ENCODE measurements at places on chromosomes 12 and 14.
A peak's percentile ranks its signal among the peaks of the same experiment; 100 is the strongest.

GRCh38 chr12:90090929-90091651, 382.5 kb upstream of the ATP2B1 start:
- no peak for ATAC-seq
- H3K36me3 ChIP-seq, result no peaks in the 10 kb centered on the region
- no peaks in the 10 kb centered on the region for H3K27me3 ChIP-seq
- H3K4me1 ChIP-seq, result no peaks in the 10 kb centered on the region
- H3K27ac ChIP-seq, result no peak overlapping the region
- H3K4me3 ChIP-seq, result no peak overlapping the region

GRCh38 chr12:67572492-67572891, 76.1 kb upstream of the DYRK2 start:
- no peaks in the 10 kb centered on the region for H3K4me1 ChIP-seq
- H3K27ac ChIP-seq, result no peak overlapping the region
- H3K27me3 ChIP-seq, result no peaks in the 10 kb centered on the region
- H3K36me3 ChIP-seq, result no peaks in the 10 kb centered on the region
- ATAC-seq, result no peak
- H3K4me3 ChIP-seq, result no peak overlapping the region

DNA sequence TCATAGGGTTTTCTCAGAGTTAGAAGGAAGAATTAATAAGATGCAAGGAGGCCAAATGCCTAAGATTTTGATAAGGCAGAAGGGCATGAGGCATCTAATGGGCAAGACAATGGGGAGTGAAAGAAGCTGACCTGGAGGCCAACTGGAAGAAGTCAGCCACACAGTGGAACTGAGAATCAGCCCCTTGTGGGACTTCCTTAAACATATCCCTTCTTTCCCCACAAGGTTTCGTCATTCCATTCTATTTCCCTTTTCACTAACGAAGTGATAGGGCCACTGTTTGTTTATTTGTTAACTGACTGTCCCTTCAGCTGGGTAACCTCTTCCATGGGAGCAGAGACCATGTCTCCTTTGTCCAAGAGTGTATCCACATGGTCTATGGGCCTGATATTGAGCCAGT, 86.2 kb downstream of the HELB start:
- peak; percentile 36 for ATAC-seq
- no peak overlapping the region for H3K27ac ChIP-seq
- H3K36me3 ChIP-seq, result peaks cover 20% of the 10 kb centered on the region
- H3K4me1 ChIP-seq, result no peaks in the 10 kb centered on the region
- no peak overlapping the region for H3K4me3 ChIP-seq

- peaks cover 38% of the 10 kb centered on the region for H3K27me3 ChIP-seq
- H3K27ac ChIP-seq, result no peak overlapping the region
- ATAC-seq, result peak; percentile 31
- H3K4me1 ChIP-seq, result no peaks in the 10 kb centered on the region
These were observed 45.7 kb upstream of the CLMN start for GRCh38 chr14:95365401-95365800.

DNA sequence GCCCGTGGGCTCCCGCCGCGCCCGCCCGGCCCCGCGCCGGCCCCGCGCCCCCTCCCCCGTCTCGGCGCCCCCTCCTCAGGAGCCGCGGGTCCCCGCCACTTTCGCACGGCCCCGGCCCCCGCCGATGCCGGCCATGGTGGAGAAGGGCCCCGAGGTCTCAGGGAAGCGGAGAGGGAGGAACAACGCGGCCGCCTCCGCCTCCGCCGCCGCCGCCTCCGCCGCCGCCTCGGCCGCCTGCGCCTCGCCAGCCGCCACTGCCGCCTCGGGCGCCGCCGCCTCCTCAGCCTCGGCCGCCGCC, 263 bp downstream of the RCOR1 start:
- H3K27ac ChIP-seq, result peak overlapping the region; percentile 98

DNA sequence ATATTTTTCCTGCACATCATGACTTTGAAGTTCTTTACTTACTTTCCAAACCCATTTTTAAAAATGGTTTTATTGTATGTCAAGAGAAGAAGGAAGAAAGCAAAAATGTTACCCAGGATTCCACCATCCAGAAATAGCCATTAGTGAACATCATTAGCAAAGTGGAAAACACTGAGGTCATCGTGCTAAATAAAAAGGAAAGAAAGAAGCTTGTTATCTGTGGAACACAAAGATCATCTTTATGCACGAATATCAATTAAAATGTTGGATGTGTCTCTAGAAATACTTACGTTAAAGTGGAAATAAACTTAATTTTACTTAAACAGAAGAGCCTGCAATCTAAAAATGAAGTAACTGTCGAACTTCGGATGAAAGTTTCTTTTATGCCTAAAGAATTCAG, 27.3 kb downstream of the SFSWAP start:
- H3K4me3 ChIP-seq, result no peak overlapping the region
- H3K36me3 ChIP-seq, result peaks cover 82% of the 10 kb centered on the region
- no peaks in the 10 kb centered on the region for H3K27me3 ChIP-seq
- ATAC-seq, result no peak
